ENCODE measurements at places on chromosomes 2 and 18.

DNA sequence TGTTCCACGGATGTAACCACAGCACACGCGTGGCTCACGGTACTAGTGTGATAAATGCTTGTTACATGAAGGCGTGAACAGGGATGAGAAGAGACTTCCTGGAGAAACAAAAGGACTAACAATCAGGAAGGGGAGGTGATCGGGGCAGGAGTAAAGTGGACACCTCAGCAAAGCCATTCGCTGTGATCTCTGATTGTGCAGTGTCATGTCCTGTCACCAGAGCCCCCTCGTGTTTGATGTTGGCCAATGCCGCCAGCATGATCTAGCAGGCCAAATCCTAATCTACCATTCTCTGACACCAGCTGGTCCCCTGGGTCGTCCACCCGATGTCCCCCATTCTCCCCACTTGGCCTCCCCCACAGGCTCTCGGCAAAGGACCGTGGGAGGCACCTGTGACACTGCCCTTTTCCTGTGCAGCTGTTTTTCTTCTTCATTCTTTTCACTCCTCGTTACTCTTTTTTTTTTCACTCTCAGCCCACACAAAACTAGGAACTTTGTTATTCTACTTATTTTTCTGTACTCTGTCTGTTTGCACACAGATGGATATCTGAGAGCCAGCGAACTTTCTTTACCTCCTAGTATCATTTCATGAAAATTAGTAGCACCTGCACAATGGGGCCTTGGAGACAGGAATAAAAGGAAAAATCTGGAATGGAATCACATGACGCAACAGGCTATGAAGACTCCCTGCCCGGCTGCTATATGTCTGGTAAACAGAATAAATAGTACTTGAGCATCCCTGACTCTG lies 146.8 kb downstream of the TGIF1 start:
- DNase-seq, result peak; percentile 58
- H3K4me3 ChIP-seq, result no peak overlapping the region
- peaks cover 29% of the 10 kb centered on the region for H3K4me1 ChIP-seq
- peaks cover 6% of the 10 kb centered on the region for H3K36me3 ChIP-seq
- peak overlapping the region; percentile 84 for H3K27ac ChIP-seq

- H3K36me3 ChIP-seq, result no peaks in the 10 kb centered on the region
- H3K4me1 ChIP-seq, result peaks cover 6% of the 10 kb centered on the region
- DNase-seq, result no peak
- H3K27me3 ChIP-seq, result no peaks in the 10 kb centered on the region
- no peak overlapping the region for H3K4me3 ChIP-seq
- H3K27ac ChIP-seq, result no peak overlapping the region
Observed at GRCh38 chr2:43026426-43027096, 199.8 kb downstream of the ZFP36L2 start.

- peaks cover 5% of the 10 kb centered on the region for H3K4me1 ChIP-seq
- H3K27me3 ChIP-seq, result no peaks in the 10 kb centered on the region
- H3K4me3 ChIP-seq, result no peak overlapping the region
- no peaks in the 10 kb centered on the region for H3K36me3 ChIP-seq
- H3K27ac ChIP-seq, result no peak overlapping the region
Observed at GRCh38 chr2:159635006-159635789, 18.9 kb upstream of the BAZ2B start.

DNA sequence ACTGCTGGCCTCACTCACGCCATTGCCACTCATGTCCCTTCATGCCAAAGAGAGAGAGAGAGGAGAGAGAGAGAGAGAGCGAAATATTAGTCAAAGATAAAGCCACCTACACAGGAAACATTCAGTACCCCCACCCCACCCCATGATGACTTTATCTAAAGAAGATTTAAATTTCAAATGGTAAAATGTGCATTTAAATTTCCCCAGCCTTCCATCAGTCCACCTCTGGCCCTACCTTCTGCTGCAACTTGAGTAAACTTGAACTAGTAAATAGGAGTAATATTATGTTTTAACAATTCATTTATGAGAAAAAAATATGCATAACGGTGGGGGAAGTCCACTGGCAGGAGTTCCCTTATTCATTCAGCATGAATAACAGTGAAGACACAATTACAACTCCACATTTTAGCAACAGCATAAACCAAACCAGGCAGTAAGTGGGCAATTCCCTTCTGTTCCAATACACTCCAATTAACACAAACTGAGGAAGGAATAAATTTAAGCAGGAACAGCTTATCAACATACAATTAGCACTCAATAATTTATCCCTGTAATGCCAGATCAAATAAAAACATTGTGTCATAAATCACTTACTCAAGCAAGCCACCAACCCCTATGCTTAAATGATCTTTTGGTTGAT lies 264.2 kb downstream of the LNPK start:
- no peak overlapping the region for H3K27ac ChIP-seq
- DNase-seq, result no peak
- H3K4me1 ChIP-seq, result no peaks in the 10 kb centered on the region
- no peak overlapping the region for H3K4me3 ChIP-seq
- no peaks in the 10 kb centered on the region for H3K27me3 ChIP-seq

DNA sequence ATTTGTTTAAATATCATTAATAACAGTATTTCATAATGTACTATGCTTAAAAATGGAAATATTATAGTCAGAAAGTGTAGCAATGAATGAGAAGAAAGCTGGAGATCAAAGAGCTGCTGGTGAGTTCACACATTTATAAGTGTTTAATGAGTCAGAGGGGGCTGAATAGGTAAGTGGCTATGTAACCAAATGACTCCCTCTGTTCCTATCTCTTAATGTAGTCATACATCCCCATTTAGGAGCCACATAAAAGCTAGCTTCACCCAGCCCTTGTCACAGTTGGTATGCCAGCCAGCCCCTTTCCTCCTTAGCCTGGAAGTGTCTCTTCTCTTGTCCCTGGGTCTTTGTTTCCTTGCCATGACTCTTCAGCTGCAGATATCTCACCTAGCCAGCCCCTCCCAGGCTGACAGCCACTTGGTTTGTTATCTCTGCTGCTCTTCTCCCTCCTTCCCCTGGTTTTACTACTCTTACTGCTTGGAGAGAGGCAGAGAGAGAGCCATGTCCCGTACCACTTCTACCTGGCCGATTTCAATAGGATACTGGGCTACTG lies 438.6 kb upstream of the HNMT start:
- no peaks in the 10 kb centered on the region for H3K4me1 ChIP-seq
- H3K4me3 ChIP-seq, result no peak overlapping the region
- H3K27ac ChIP-seq, result no peak overlapping the region
- DNase-seq, result no peak

DNA sequence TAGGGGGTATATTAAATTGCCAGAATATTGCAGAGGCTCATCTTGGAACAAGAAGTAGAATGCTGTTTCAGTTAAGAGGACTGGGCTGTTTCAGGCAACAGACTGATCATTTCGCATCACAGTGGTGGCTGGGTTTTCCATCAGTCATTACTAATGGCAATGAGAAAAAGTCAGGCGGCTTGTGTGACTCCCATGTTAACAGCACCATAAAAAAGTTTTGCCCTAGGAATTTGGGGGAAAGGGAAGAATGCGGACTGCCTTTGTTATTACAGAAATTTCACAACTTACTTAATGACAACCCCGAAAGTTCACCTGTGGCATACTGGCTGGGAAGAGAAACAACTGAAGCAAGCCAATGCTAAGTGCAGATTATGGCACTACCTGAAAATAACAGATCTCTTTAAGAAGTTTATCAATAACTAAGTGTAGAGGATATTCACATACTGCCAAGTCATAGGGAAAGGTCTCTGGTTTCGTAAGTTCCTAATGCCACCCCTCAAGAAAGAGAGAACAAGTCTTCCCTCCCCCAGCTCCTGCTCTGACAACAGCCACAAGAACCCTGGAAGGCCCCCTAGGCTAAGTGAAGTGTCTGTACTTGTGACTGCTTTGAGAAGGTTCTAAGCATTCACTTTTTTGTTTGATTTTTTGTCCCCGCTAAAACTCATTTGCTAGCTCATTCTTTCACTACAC lies 40.5 kb upstream of the AP1S3 start:
- H3K4me3 ChIP-seq, result no peak overlapping the region
- H3K36me3 ChIP-seq, result peaks cover 53% of the 10 kb centered on the region
- no peaks in the 10 kb centered on the region for H3K27me3 ChIP-seq
- no peak overlapping the region for H3K27ac ChIP-seq
- no peaks in the 10 kb centered on the region for H3K4me1 ChIP-seq

GRCh38 chr2:25337276-25337675 lies 4.4 kb downstream of the DNMT3A start:
- no peaks in the 10 kb centered on the region for H3K36me3 ChIP-seq
- H3K4me1 ChIP-seq, result peaks cover 8% of the 10 kb centered on the region
- H3K4me3 ChIP-seq, result no peak overlapping the region
- DNase-seq, result no peak
